Posterior vena cava (tissue), 2 donors: ENCODE measurements at places on chromosomes 12 and 14. TPM values are rescaled to one million over a fixed set of nuclear protein-coding genes. Genes with fewer than 3 reads are reported as not detected.

The MGAT4C gene
- total RNA-seq: 4.6 TPM

The FAIM2 gene
- total RNA-seq: 1.8 TPM

The KRT71 gene
- not detected for total RNA-seq

The MYBPC1 gene
- not detected for total RNA-seq

The CLEC9A gene
- total RNA-seq: not detected

DNA sequence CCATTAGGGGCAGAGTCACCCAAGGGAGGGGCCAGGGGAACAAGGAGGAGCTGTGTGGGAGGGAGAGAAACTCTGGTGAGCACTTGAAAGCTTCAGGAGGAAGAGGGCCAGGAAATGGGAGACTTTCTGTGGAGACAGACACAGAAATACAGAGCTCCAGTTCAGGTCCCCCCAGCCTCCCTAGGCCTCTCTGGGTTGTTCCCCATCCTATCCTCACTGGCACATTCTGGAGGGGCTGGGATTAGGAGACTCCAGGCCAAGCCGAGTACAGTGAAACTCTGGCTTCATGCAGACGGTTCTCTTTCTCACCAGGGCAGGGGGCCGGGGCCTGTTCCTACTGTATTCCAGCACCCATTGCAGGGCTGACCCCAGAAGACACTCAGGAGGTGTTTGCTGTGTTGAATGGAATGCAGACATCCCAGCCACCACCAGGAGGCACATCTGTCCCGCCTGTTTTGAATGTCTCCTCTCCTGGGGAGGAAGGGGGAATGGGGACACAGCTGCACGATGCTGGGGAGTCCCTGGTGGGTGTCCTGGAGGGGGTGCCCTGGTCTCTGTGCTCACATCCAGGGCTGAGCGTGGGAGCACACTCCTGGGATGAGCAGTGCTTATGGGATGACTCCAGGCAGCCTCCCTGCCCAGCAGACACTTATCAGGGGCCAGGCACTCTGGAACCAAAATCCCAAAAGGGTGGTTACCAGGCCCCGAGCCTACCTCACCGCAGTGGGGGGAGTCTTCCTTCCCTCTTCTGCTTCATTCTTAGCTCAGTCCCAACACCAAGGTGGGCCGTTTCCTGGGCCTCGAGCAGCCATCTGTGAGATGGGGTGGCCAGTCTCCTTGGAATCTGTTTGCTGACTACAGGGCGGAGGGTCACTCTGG, 5.5 kb upstream of the KRT84 start:
- no peak for DNase-seq

- no peak for DNase-seq
These were observed 12.5 kb upstream of the STRN3 start for GRCh38 chr14:31038521-31039166.

- no peak for DNase-seq
These were observed 289.0 kb downstream of the KSR2 start for GRCh38 chr12:117679776-117680175.

GRCh38 chr12:1934831-1935230, 16.4 kb upstream of the CACNA2D4 start:
- no peak for DNase-seq

DNA sequence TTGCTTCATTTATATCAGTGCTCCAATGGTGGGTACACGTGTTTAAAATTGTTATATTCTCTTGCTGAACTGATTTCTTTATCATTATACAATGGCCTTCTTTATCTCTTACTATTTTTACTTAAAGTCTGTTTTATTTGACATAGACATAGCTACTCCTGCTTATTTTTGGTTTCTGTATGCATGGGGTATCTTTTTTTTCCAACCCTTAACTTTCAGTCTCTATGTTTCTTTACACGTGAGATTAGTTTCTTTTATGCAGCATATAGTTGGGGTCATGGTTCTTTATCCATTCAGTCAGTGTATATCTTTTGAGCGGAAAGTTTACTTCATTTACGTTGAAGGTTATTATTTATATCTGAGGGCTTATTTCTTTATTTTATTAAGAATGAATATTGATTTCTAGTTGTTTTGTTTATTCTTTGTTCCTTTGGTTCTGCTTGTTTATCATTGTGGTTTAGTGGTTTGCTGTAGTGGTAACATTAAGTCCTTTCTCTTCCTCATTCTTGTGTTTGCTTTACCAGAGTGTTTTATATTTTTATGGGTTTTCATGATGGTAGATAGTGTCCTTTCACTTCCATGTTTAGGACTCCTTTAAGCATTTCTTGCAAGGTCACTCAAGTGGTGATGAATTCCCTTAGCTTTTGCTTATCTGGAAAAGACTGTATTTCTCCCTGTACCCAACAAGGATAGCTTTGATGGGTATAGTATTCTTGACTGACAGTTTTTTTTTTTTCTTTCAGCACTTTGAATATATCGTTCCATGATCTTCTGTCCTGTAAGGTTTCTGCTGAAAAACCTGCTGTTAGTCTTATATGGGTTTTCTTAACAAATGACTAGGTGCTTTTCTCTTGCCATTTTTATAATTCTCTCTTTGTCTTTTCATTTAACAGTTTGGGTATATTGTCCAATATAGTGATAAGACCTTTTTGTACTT, 38.3 kb upstream of the FAR2 start:
- DNase-seq: no peak

GRCh38 chr12:9135903-9136310, 20.2 kb upstream of the A2M start:
- DNase-seq: no peak

- no peak for DNase-seq
These were observed 2.3 kb downstream of the NACA start for GRCh38 chr12:56722832-56723231.

DNA sequence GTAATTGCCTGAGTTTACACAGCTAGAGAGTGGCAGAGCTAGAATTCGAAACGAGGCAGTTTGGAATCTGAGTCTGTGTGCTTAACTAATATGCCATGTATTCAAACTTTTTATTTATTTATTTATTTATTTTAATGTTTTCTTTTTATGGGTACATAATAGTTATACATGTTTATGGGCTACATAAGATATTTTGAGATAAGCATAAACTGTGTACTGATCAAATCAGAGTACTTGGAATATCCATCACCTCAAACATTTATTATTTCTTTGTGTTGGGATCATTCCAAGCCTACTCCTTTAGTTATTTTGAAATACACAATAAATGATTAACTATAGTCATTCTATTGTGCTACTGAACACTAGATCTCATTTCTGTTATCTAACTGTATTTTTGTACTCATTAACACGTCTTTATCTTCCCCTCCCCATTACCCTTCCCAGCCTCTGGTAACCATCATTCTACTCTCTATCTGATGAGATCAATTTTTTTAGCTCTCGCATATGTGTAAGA, 7.4 kb upstream of the KRT81 start:
- DNase-seq: no peak
